ENCODE measurements at places on chromosomes 12 and 14.

DNA sequence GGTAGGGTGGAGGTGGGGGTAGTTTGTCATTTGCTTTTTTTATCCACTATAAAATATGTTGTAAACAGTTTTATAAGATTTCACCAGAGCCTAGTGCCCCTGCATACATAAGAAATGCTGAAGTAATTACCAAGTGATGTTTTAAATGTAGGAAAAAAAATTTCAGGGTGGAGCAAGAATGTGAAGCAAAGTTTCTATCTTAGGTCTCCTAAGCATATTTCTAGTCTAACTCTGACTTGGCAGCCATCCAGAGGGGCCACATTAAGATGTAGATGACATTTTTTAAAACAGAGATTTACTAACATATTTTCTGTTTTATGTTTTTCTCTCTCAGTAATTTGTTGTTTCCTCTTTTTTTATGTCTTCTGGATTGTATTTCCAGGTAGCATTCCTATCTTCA is 15.8 kb upstream of the KRAS start:
- no peak for DNase-seq

DNA sequence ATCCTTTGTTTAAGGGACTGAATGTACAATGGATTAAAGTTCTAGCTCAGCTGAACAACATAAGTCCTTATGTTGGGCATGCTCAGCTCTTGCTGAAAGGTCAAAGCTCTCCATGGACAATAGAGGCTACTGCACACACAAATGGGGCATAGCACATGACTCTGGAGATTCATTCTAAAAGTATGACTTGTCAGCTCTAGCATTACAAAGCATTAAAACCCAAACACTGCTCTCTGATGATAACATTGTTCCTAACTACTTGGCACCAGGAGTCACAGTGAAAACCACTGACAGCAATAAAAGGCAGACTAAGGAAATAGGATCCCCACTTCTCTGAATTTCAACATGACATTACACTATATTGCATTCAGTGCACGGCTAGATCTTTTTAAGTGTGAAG is 21.9 kb upstream of the FSCB start:
- no peak for DNase-seq

DNA sequence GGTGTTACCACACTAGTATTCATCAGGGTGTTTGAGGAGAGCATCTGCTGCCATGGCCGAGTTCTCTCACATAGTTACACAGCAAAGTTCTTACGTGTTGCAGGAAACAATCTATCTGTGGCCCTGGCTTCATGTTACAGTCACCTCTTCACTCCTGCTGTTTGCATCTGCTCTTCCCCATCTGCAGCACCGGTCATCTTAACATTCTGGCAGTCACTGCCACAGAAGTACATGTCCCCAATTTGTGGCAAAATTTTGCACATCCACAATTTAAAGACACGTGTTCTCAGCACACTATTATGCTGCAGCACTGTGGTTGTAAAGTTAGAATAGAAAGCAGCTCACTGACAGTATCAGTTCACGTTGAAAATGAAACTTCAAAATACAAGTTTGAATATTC is 23.2 kb downstream of the MAPK1IP1L start:
- no peak for DNase-seq

DNA sequence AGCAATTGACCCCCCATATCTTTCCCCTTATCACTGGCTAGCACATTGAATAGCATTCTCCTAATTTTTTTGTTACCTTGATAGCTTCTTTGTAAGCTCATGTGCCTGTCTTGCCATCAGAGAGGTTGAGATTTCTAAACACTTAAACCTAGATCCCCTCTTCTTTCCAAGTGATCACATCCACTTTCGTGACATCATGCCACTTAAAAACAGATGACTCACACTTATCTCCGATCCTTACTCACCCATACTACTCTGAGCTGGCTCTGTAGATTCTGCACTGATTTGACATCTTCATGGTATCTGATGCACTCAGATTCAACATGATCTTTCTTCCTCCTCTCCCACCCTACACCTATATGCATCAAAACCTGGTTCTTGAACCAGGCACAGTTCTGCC is 10.5 kb downstream of the GPR137C start:
- no peak for DNase-seq
